Stimulated activated CD4-positive, alpha-beta T cell treated with anti-CD3 and anti-CD28 coated beads, TNF-alpha, amount 100 ng/mL, for 48 hours (primary cell): ENCODE measurements at places on chromosomes 4 and X.
A peak's percentile ranks its signal among the peaks of the same experiment; 100 is the strongest.

- DNase-seq, result no peak
These were observed 399.9 kb downstream of the GASK1B start for GRCh38 chr4:157772907-157773306.

GRCh38 chr4:25925486-25926201 is 11.6 kb downstream of the SMIM20 start:
- DNase-seq, result peak; percentile 17

GRCh38 chr4:150588316-150588715 is 6.4 kb downstream of the MAB21L2 start:
- DNase-seq, result no peak

GRCh38 chr4:155592179-155592937 is 74.3 kb upstream of the GUCY1A1 start:
- no peak for DNase-seq

DNA sequence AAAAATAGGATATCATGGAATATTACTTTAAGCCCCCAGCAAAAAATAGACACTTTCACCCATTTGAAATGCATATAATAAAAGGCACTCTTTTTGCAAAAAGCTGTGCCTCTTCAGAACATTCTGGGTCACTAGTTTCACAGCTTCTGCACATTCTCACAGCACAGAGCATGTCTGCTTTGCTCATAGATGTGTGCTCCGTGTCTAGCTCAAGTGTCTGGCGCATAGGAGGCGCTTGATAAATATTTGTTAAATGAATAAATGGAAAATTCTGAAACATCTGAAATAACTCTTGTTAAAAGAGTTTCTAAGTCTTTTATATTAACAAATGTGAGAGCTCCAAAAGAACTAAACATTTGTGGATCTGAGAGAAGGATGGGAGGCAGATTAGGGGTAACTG is 275.2 kb downstream of the PTTG2 start:
- DNase-seq, result no peak

GRCh38 chrX:106263817-106264216 is 95.7 kb downstream of the PWWP3B start:
- no peak for DNase-seq

GRCh38 chr4:154560419-154560801 is 2.4 kb upstream of the FGB start:
- no peak for DNase-seq

GRCh38 chr4:90745176-90745575 is 618.0 kb downstream of the CCSER1 start:
- DNase-seq, result no peak

DNA sequence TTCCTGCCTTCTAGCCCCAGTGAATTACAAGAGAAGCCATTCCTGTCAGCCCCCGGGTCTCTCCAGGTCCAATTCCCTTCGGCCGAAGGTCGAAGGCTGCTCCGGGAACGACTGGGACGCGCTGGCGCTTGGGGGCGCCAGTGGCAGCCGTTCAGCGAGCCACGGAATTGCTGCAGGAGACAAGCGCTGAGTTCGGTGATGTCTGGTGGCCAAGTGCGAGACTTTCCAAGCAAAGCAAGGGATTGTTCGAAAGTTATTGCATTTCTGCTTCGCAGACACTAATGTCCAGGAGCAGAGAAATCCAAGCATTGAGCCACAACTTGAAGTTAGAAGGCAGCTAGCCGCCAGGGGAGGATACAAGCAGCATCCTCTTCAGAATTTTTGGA is 1.1 kb upstream of the DKK2 start:
- DNase-seq, result no peak

- no peak for DNase-seq
These were observed 5.6 kb upstream of the ADGRL3 start for GRCh38 chr4:61194571-61194970.

DNA sequence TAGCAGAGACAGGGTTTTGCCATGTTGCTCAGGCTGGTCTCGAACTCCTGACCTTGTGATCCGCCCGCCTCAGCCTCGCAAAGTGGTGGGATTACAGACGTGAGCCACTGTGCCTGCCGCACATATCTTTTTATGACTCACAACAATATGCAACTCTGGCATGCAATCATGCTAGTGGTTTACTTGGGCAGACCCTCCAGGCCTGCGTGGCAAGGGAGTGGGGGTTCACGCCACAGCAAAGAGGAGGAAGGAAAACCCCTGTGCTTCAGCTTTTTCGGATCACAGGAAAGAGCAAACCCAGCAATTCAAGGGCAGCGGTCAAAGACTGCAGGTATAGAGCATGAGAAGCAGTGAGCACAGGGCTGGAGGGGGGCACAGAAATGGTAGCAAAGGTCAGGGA is 48.3 kb upstream of the CD99 start:
- DNase-seq, result no peak

- DNase-seq, result no peak
These were observed 51.7 kb downstream of the TBCK start for GRCh38 chr4:106264331-106264728.

GRCh38 chr4:1368421-1369090 is 21.5 kb downstream of the UVSSA start:
- no peak for DNase-seq

DNA sequence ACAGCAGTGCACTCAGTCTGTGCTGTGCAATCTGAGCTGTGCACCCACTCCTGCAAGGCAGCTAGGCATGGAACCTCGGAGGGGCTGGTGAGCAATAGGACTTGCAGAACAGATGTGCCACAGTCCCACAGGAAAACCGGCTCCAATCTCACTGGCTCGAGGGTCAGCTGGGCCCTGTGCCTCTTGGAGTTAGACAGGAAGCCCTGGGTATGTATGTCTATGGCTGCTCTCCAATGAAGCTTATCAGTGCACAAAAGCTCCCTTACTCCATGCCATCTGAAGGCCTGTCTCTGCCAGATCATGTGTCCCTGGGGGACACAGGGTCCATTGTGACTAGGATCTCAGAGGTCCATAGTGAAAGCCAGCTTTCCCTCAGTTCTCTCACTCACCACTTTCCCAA is 335.8 kb downstream of the SH3BGRL start:
- no peak for DNase-seq

- DNase-seq, result no peak
These were observed 114.0 kb upstream of the ENPEP start for GRCh38 chr4:110361921-110362320.

GRCh38 chrX:122119361-122119760 is 1064.7 kb upstream of the GRIA3 start:
- no peak for DNase-seq

DNA sequence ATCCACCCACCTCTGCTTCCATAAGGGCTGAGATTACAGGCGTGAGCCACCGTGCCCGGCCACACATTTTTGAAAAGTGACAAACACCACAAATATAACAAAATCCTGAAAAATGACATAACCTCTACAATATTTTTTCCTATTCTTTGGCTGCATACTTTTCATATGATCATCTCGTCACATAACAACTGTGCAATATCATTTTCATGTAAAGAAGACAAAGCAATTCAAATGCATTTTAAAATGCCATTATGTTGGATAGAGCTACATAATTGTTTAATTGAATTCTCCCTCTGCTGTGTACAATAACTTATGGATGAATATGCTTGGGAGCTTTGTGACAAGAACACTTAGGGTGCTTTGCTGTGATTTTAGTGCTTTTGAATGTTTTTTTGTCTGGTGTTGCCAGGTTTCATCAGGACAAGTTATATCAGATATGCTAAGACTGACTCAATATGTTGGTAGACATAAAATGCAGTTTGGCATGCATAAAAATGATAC is 132.9 kb downstream of the CHIC2 start:
- DNase-seq, result no peak

DNA sequence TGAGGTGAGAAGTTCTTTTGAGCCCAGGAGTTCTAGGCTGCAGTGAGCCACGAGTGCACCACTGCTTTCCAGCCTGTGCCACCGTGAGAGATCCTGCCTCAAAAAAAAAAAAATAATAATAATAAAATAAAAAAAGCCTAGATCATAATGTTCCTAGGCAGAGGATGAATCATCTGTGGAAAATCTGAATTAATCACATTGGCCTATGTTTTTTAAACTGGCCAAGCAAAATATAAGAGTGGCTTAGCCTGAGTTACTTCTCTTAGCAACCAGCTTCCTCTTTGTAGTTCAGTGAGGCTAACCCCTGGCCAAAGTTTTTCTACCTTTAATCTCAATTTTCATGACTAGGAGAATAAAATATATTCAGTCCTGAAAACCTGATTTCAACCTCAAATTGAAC is 614.6 kb downstream of the PPP4R3C start:
- DNase-seq, result no peak

GRCh38 chrX:44143061-44143602 is 169.9 kb upstream of the NDP start:
- no peak for DNase-seq

GRCh38 chr4:80926446-80926845 is 104.1 kb upstream of the BMP3 start:
- no peak for DNase-seq

GRCh38 chrX:51332188-51332942 is at the start of gene NUDT10:
NUDT10 (plus strand) TSS chrX:51332822; CDS start chrX:51332966, 144 bp downstream.
- DNase-seq, result peak; percentile 24

DNA sequence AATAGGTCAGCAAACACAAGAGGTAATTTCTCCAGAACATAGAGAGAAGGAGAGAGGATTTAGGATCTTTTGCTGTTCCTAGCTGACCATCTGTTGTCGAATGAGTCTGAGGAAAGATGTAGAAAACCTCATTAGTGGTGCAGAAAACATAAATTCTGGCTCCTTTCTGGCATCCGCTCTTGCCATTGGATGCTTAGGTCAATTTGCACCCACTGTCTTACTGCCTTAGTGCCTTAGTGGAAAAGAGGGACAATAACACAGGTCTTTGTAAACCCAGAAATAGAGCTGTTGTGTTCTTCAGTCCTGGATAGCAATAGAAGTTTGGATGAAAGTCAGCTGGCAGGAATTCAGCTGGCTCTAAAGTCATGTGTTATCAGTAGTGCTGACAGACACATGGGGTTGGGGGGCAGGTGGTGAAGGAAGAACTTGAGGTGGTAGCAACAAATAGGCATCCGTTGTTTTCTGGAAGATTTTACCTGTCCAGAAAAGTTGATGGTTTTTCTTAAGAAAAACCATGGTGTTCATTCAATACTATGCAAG is 78.2 kb downstream of the GLRA2 start:
- no peak for DNase-seq

DNA sequence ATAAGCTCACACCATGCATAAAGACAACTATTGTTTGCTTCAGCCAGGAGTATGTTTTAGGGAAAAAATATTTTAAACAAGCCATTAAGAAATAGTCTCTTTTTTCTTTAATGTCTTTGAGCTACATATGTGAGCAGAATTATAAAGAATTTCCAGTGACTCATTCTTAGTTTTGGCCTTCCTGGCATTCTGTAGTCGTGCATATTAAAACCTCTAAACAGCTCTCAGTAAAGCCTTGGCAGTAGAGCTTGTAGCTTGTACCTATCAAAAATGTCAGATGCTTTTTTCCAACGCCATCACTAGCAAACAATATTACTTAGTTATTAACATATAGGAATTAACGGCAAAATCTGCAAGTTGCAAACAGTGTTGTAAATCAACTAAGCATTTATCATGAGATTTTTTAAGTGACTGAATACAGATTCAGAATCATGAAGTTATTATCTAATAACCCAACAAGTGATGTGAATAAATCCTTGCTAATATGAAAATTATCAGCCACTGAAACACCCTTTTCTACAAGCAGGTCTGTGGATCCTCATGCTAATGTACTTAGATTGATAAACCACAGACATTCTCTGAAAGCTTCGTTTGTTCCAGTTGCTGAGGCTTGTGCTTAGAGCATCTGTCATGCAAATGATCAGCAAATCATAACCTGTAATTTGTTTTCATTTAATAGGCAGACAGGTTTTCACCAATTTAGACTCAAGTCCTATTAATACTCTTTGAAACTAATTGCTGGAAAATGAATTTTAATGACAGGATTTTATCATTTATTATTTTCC is 412.0 kb upstream of the ATOH1 start:
- DNase-seq, result no peak

GRCh38 chr4:64721106-64721505 is 311.9 kb upstream of the TECRL start:
- DNase-seq, result no peak

GRCh38 chr4:127698789-127699200 is 31.4 kb upstream of the SLC25A31 start:
- no peak for DNase-seq

GRCh38 chr4:7398788-7399439 is 35.8 kb downstream of the PSAPL1 start:
- DNase-seq, result no peak

DNA sequence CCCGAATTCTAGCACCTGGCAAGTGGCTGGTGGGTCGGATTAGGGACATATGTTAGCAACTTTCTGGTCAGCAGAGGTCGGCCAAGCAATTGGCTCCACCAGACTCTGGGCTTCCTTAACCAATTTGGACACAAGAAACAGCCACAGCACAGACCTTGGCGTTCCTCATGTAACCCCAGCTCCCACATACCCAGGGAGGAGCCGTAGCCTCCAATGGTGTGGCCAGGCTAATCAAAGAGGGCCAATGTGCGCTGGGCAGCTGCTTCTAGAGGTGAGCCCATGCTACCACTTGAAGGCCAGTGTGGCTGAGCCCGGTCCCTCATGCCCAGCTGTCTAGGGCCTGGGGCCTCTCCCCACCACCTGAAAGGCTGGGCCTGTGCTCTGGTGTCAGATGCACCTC is 82.5 kb upstream of the MSX1 start:
- DNase-seq, result no peak

GRCh38 chr4:158005021-158005420 is 167.8 kb downstream of the GASK1B start:
- no peak for DNase-seq

DNA sequence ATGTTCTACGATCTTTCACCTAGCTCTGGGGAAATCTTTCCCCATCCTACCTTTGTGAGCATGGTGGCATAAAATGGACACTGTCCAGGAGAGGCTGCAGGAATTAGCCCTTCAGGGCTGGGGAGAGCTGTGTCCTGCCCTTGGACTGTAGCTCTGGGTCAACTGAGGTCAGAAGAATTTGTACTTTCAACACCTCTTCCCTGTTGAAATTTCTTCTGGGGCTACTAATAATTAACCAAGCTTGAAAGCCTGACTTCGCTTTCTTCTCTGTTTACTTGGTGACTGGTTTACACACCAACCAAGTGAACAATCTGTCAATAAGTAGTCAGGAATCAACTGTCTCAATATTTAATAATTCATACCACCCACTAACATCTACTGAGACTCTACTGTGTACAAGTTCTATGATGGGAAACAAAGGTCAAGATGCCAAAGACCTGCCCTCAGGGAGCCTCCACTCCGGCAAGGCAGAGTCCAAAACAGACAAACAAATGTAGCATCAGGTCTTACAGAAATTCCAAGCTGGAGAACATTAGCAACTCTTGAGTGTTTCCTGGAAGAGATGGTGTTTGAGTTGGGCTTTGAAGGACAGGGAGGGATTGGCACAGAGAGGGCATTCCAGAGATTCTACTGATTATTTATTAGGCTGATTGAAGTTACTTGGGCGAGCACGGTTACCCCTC is 113.1 kb downstream of the ENPP6 start:
- DNase-seq, result no peak

- DNase-seq, result no peak
These were observed 28.8 kb downstream of the SUPT20HL2 start for GRCh38 chrX:24285082-24285481.

GRCh38 chr4:113977526-113977855 is 2.0 kb downstream of the ARSJ start:
- no peak for DNase-seq
